ENCODE measurements at places on chromosomes 1 and 21. TPM values are rescaled to one million over a fixed set of nuclear protein-coding genes. Genes with fewer than 3 reads are reported as not detected.

The PIP5K1A gene
- total RNA-seq, result 41.2 TPM

The RAB25 gene
- total RNA-seq, result not detected

The C1orf185 gene
- total RNA-seq, result not detected

The PCAT6 gene
- 0.79 TPM for total RNA-seq

The SELENBP1 gene
- 99.1 TPM for total RNA-seq

The DISP3 gene
- total RNA-seq, result 0.12 TPM

The MSH4 gene
- total RNA-seq, result 0.40 TPM

The TPTE gene
- not detected for total RNA-seq

The SLC6A17 gene
- total RNA-seq, result not detected

The CA14 gene
- total RNA-seq, result 22.8 TPM

The TSTD1 gene
- total RNA-seq, result 15.4 TPM

Data from left ventricle myocardium superior (tissue), 1 donor.